ENCODE measurements at places on chromosomes 13 and 19.

DNA sequence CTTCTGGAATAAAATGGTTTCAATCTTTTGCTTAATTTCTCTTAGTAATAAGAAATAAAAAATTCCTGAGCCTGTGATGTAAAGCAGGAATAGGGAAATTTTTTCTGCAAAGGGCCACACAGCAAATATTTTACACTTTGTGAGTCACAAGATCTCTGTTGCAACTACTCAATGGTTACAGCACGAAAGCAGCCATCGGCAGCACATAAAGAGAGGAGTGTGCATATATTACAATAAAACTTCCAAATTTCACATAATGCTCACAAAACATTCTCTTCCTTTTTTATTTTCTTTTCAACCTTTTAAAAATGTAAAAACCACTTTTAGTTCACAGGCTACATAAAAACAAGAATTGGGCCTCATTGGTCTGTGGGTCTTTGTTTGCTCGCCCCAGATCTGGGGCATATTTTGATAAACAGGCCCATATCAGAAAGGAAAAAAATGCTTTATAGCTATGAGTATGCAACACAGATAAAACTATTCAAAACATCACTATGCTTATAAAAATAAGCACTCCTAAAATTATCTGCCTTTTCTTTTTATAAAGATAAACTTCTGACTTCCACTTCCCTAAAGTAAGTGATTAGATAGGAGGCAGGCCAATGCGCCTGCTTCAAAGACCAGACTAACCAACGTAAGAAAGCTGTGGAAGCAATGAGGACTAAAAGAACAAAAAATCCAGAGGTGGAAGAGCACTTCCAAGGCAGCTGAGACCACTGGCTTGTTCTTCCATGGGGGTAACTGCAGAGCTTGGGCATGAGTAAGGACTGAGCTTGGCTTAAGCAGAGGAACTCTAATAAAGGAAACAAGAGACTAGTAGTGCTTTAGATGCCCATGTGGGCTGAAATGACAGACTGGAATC, 26.5 kb downstream of the MYCBP2 start:
- H3K36me3 ChIP-seq, result peaks cover 4% of the 10 kb centered on the region
- H3K4me3 ChIP-seq, result no peak overlapping the region
- peaks cover 2% of the 10 kb centered on the region for H3K27me3 ChIP-seq
- no peak for DNase-seq

DNA sequence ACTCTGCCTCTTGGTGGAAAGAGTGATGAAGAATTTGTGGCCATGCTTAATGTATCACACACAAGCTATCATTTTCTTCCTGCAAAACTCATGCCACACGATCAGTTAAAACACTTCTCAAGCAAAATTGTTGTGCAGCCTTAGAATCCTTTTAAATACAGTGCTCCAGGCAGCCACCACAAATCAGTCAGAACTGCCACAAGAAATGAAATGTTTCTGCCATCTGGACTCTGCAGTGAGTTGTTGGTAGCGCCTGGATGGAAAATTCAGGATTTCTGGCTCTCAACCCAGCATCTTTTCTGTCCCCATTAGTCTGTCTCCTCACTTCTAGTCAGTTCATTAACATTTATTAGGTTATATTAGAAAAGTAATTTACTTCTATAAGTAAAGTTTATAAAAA, 179.5 kb downstream of the GPC6 start:
- no peak for DNase-seq
- no peaks in the 10 kb centered on the region for H3K36me3 ChIP-seq
- no peak overlapping the region for H3K27ac ChIP-seq
- peaks cover 8% of the 10 kb centered on the region for H3K4me1 ChIP-seq
- no peak overlapping the region for H3K4me3 ChIP-seq

DNA sequence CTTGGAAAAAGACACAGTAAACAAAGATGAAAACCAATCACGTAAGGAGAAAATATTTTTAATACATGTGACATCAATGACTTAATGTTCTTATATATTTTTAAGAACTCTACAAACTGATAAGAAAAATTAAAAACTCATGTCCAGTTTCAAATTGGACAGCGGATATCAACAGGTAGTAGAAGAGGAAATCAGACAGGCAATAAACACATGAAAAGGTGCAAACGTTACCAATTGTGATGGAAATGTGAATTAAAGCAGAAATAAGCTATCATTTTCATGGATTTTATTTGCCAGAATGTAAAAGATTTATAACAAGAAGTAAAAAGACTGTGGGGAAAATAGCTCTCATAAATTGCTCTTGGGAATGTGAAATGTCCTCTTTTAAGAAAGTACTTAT, 382.3 kb downstream of the DLEU7 start:
- no peaks in the 10 kb centered on the region for H3K36me3 ChIP-seq
- peaks cover 6% of the 10 kb centered on the region for H3K4me1 ChIP-seq
- no peak overlapping the region for H3K4me3 ChIP-seq
- DNase-seq, result no peak

- H3K4me1 ChIP-seq, result peaks cover 26% of the 10 kb centered on the region
- no peaks in the 10 kb centered on the region for H3K36me3 ChIP-seq
- H3K27ac ChIP-seq, result no peak overlapping the region
- no peak for DNase-seq
These were observed 121.9 kb upstream of the MLNR start for GRCh38 chr13:49098198-49098597.

GRCh38 chr13:49412749-49413148, 31.1 kb downstream of the CAB39L start:
- H3K27ac ChIP-seq, result no peak overlapping the region
- no peak for DNase-seq
- no peaks in the 10 kb centered on the region for H3K4me1 ChIP-seq
- no peaks in the 10 kb centered on the region for H3K36me3 ChIP-seq
- H3K27me3 ChIP-seq, result peaks cover 1% of the 10 kb centered on the region

- H3K36me3 ChIP-seq, result no peaks in the 10 kb centered on the region
- peaks cover 4% of the 10 kb centered on the region for H3K27me3 ChIP-seq
- no peak overlapping the region for H3K4me3 ChIP-seq
- H3K4me1 ChIP-seq, result no peaks in the 10 kb centered on the region
- peak; percentile 84 for DNase-seq
- H3K27ac ChIP-seq, result no peak overlapping the region
These were observed 5.5 kb upstream of the ADAMTS10 start for GRCh38 chr19:8615813-8616596.

GRCh38 chr13:47521890-47522487, 479.1 kb downstream of the SUCLA2 start:
- DNase-seq, result no peak
- H3K27me3 ChIP-seq, result no peaks in the 10 kb centered on the region
- H3K27ac ChIP-seq, result no peak overlapping the region
- H3K4me1 ChIP-seq, result no peaks in the 10 kb centered on the region
- no peak overlapping the region for H3K4me3 ChIP-seq

GRCh38 chr13:75740031-75740430, 103.9 kb downstream of the LMO7 start:
- no peaks in the 10 kb centered on the region for H3K4me1 ChIP-seq
- no peak overlapping the region for H3K4me3 ChIP-seq
- H3K27me3 ChIP-seq, result peaks cover 3% of the 10 kb centered on the region
- no peaks in the 10 kb centered on the region for H3K36me3 ChIP-seq
- DNase-seq, result no peak
- no peak overlapping the region for H3K27ac ChIP-seq
